GM23248 (cell line): ENCODE measurements at places on chromosomes 5 and 9.
A peak's percentile ranks its signal among the peaks of the same experiment; 100 is the strongest.

- no peak for DNase-seq
Observed at GRCh38 chr5:4083591-4084337, 488.1 kb downstream of the IRX1 start.

DNA sequence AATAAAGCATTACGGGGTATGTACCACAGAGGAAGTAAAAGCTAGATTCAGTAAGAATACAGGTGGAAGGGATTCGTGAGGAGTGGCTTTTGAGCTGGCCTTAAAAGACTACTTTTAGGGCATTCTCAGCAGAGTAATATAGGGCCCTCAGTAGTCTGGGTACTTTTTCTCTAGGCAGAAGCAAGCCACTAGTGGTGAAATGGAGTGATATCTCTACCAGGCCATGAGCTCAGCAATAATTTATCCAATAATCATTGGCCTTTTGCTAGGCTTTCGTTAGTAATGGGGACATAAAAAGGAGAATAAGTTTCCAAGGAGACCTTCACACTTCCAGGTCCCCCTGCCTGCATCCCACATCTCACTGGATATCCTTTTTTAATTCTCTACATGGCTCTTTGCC lies 1.7 kb downstream of the POLR3G start:
- no peak for DNase-seq

GRCh38 chr9:94773655-94774054 lies 47.2 kb downstream of the AOPEP start:
- DNase-seq: no peak

DNA sequence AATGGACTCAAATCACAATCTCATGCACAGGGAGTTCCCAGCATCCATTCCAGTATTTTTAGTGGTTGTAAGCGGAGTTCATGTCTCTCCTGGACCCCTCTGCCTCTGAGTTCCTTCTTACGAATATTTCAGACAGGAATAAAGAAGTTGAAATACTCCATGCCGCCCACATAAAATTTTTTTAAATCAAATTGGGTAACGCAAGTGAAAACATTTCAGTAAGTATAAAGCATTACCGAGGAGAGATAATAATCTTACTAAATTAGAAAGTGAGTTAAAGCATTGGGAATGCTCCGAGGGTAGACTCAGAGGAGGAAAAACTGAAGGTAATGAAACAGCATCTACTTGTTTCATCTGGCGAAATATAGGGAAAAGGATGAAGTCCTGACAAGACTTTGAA lies 317.6 kb downstream of the ARRDC3 start:
- DNase-seq: peak; percentile 21

DNA sequence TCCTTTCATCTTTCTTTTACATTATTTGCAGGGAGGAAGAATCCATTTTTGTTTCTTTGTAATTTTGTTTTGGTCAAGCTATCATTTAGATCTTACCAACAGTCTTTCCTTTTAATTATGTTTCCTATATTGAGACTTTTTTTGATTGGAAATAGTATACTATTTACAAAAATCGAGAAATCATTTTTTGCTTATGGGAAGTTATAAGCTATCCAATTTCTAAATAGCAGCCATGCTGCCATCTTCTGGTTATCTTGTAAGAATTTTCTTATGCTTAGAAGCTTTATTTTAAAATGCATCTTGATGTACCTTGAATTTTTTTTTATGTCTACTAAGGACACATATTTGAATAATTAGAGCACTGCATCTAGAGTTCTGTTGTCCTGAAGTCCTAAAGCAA lies 821.2 kb downstream of the PTPRD start:
- peak; percentile 8 for DNase-seq

- DNase-seq: no peak
Observed at GRCh38 chr9:126347093-126347492, 20.5 kb downstream of the MVB12B start.

GRCh38 chr5:150119421-150120061 lies 33.2 kb upstream of the CSF1R start:
- DNase-seq: no peak

DNA sequence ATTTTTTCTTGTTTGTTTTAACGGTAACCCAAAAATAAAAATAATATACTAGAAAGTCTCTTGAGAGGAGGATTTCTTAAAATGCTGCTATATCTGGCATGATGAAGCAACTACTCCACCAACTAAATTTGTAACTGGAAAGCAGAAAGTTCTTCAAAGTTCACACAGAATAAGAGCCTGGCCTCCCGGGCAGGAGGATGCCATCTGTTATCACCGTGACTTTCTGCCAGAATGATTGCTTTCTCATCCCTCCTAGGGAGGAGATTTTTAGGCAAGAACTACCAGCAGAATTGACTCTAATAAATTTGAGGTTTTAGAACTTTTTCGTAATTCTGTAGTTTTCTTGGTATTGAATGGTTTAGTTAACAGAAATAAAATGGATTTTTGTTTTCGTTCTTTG lies 464.6 kb upstream of the ACTBL2 start:
- DNase-seq: no peak

DNA sequence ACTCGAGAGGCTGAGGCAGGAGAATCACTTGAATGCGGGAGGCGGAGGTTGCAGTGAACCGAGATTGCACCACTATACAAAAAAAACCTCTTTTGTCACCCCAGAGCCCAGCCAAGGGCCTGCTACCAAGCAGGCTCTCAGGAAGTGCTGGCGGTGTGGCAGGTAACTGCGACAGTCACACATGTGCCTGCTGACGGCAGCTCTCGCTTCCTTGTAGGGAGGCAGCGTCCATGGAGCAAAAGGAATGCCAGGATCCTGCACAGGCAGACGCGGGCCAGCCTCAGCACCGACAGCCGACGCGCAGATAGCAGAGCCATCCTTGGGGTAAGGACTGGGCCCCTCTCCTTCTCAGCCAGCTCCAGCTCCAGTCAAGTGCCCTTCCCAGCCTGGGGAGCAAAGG lies 3.9 kb downstream of the LRRC8A start:
- DNase-seq: no peak

DNA sequence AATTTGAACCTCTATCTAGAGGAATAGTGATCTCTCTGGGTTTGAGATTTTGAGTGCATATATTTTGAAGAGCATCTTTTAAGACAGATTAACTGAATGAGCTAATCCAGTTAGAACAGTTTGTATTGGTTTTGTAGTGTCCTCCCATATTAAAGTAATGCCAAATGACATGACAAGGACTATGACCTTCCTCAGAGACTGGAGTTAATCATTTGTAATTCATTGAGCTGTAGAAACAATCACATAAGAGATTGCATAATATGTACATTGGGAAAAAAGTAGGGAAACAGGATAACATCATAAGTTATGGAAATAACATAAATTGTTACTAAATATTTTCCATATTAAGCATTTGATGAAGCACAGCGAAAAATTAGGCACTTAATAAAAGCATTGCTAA lies 45.8 kb upstream of the PRDM9 start:
- DNase-seq: no peak

GRCh38 chr9:84141741-84142370 lies 161.3 kb downstream of the RMI1 start:
- DNase-seq: no peak

DNA sequence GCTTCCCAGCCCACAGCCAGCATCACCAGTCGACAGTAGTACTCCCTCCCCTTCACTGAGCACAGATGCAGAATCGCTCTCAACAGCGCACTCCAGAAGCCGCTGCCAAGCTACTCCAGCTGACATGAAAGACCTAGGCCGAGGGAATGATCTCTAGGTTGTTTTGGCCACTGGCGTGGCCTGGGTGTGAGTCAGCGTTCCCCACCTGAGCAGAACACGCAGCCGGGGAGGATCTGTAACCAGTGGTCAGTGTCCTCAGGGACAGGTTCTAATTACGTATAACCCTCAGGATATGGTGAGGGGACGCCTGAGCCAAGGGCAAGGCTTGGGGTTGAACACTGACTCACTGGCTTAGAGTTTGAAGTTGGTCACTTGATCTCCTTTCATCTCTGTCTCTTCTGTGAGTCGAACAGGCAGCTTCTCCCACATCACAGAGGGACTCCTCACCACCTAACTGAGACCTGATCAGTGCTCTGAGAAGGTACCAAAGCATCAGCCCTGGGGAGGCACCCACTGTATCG lies 76.9 kb upstream of the IL17B start:
- DNase-seq: peak; percentile 72

DNA sequence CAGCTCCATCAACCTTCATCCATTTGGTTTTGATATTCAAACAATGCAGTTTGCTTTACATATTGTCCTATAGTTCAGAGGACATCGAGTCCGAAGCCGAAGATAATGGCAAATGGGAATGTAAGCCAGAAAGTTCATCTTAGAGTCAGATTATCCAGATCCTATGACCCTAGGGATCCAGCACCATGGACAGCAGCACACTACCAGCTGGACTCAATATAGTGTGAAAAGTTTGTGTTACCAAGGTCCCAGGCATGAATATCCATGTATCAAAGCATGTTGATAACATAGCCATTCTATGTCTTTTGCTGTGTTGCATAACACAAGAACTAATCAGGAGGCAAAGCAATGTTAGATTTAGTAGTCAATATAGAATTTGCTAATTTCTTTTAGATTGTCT lies 46.3 kb downstream of the FSTL4 start:
- peak; percentile 45 for DNase-seq

DNA sequence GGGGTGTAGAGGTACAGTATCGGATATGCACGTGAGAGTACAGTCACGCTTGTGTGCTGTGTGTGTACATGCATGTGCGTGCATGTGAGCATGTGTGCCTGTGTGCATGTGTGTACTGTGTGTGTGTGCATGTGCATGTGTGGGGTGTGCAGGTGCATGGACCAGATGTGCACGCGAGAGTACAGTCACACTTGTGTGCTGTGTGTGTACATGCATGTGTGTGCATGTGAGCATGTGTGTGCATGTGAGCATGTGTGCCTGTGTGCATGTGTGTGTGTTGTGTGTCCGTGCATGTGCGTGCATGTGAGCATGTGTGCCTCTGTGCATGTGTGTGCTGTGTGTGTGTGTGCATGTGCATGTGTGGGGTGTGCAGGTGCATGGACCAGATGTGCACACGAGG lies 10.3 kb downstream of the SLC6A19 start:
- no peak for DNase-seq
